Right ventricle myocardium superior (tissue), 1 donor: ENCODE measurements at places on chromosomes 7 and 10. TPM values are rescaled to one million over a fixed set of nuclear protein-coding genes. Genes with fewer than 3 reads are reported as not detected.
A peak's percentile ranks its signal among the peaks of the same experiment; 100 is the strongest.

DNA sequence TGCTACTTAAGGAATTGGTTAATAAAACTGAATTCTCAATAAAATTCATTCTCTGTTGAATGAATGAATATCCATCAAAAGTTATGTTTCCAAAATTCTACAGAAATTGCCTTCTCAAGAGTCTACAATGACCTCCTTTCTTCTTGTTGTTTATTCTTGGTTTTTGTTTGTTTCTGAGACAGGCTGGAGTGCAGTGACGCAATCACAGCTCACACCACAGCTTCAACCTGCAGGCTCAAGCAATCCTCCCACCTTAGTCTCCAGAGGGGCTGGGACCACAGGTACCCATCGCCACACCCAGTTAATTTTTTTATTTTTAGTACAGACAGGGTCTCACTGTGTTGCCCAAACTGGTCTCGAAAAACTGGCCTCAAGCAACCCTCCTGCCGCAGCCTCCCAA is 97.6 kb downstream of the LMBR1 start:
- DNase-seq = no peak

GRCh38 chr7:25260862-25261494 is 32.7 kb upstream of the NPVF start:
- DNase-seq = no peak

DNA sequence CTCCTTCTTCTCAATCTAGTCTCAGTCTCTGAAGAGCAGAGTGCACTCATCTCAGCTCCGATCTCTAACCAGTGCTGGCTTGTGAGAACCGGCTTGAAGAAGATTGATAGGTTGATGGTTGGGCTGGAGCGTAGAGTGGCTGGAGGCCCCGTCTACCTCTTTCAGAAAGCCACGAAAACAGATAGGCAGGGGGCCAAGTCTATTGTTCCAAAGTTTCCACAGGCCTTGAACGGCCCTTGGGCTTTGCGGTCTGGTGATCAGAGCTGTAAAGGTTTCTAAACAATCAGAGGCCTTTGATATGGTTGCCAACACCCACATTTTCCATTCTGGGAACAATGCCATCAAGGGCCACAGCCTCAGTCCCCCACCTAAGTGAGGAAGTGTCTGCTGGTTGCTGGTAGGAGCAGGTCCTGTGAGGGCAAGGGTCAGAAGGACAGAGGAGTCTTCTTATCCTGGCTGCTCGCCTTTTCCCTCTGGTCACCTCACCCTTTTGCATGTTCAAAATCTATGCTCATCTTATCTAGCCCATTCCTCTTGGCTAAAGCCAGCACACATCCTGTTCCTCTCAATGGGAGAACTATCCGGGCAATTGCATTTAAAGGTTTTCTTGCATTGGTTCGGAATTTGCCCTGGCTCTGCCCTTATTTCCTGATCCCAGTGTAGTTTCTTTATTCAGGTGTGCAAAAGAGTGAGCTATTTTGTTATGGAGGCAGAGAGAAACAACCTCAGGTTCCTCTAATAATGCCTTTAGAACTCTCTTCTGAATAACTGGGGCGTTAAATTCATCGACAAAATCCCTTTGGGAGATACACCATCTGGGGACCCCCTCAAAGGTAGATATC is 70.3 kb upstream of the KMT2E start:
- peak; percentile 52 for DNase-seq

Gene SPDYE2B
- total RNA-seq = not detected

GRCh38 chr7:118350260-118350659 is 125.8 kb downstream of the ANKRD7 start:
- no peak for DNase-seq
